ENCODE measurements at places on chromosomes 11 and 22.

GRCh38 chr22:37442537-37442936 is 15.3 kb upstream of the ELFN2 start:
- peak; percentile 52 for DNase-seq

DNA sequence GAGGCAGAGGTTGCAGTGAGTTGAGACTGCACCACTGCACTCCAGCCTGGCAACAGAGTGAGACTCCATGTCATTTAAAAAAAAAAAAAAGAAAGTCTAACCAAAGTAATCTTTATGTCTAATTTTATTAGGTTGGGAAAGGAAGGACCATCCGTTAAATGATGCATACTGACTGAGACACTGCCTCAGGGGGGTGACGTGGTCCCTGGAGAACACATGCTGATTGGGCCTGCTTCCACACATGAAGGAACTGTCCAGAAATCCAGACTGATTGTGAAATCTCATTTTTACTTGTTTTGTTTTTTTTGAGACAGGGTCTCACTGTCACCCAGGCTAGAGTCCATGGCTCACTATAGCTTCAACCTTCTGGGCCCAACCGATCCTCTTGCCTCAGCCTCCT is 5.5 kb downstream of the SF3A1 start:
- DNase-seq = no peak

- DNase-seq = no peak
Observed at GRCh38 chr11:63663809-63664208, 7.4 kb downstream of the ATL3 start.

GRCh38 chr11:86932259-86932585 is 23.0 kb downstream of the FZD4 start:
- no peak for DNase-seq

- DNase-seq = peak; percentile 77
Observed at GRCh38 chr11:130403271-130403804, 25.1 kb downstream of the ADAMTS8 start.

GRCh38 chr11:68579455-68579854 is 104.9 kb upstream of the GAL start:
- no peak for DNase-seq

GRCh38 chr11:10017911-10018310 is 276.1 kb downstream of the SBF2 start:
- DNase-seq = peak; percentile 55

- DNase-seq = no peak
Observed at GRCh38 chr11:1561266-1561665, 10.8 kb downstream of the DUSP8 start.

GRCh38 chr11:77428598-77428997 is 45.3 kb downstream of the PAK1 start:
- DNase-seq = no peak

GRCh38 chr11:116336540-116336939 is 436.2 kb downstream of the BUD13 start:
- DNase-seq = no peak

DNA sequence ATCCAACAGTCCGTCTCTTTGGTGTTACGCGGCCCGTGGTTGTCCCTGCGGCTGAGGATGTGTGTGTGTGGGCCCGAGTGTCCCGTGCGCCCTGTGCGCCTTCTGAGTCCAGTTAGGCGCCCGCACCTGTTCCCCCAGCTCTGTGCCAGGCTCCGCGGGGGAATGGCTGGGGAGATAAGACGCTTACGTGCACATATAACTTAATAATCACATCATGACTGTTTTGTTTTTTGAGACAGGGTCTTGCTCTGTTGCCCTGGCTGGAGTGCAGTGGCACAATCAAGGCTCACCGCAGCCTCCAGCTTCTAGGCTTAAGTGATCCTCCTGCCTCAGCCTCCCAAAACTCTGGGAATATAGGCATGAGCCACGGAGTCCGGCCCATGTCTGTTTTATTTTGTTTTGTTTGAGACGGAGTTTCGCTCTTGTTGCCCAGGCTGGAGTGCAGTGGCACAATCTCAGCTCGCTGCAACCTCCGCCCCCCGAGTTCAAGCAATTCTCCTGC is 817 bp downstream of the ARL2 start:
- no peak for DNase-seq

DNA sequence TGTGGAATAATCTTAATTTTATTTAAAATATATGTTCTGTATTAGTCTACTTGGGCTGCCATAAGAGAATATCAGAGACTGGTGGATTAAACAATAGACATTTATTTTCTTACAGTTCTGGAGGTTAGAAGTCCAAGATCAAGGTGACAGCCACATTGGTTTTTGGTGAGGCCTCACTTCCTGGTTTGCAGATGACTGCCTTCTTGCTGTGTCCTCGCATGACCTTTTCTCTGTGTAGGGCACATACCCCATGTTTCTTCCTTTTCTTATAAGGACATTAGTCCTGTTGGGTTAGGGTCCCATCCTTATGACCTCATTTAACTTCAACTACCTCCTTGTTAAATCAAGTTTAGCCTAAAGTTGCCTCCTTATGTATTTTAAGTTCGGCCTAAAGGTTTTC is 202.7 kb upstream of the MPPED2 start:
- DNase-seq = no peak

All from suppressor macrophage treated with lipopolysaccharide for 1 hour (primary cell).